HFFc6 (cell line): ENCODE measurements at places on chromosomes 6 and 20. TPM values are rescaled to one million over a fixed set of nuclear protein-coding genes. Genes with fewer than 3 reads are reported as not detected.
A peak's percentile ranks its signal among the peaks of the same experiment; 100 is the strongest.

Gene IMPG1
- total RNA-seq: not detected in 3 replicates

Gene ECI2
- total RNA-seq: 80.5 to 102 TPM (median 91.6 TPM) in 3 replicates

Gene OVOL2
- total RNA-seq: not detected in 3 replicates

Gene BRPF3
- total RNA-seq: 26.5 to 28.1 TPM (median 27.3 TPM) in 3 replicates

Gene NHLRC1
- 1.3 to 1.5 TPM (median 1.5 TPM) in 3 replicates for total RNA-seq

Gene GPSM3
- total RNA-seq: 4.2 to 10.1 TPM (median 4.6 TPM) in 3 replicates

Gene XKR7
- total RNA-seq: not detected in 3 replicates

Gene OR2B3
- total RNA-seq: not detected in 3 replicates

Gene CD83
- total RNA-seq: 0.79 to 1.8 TPM (median 1.8 TPM) in 3 replicates

DNA sequence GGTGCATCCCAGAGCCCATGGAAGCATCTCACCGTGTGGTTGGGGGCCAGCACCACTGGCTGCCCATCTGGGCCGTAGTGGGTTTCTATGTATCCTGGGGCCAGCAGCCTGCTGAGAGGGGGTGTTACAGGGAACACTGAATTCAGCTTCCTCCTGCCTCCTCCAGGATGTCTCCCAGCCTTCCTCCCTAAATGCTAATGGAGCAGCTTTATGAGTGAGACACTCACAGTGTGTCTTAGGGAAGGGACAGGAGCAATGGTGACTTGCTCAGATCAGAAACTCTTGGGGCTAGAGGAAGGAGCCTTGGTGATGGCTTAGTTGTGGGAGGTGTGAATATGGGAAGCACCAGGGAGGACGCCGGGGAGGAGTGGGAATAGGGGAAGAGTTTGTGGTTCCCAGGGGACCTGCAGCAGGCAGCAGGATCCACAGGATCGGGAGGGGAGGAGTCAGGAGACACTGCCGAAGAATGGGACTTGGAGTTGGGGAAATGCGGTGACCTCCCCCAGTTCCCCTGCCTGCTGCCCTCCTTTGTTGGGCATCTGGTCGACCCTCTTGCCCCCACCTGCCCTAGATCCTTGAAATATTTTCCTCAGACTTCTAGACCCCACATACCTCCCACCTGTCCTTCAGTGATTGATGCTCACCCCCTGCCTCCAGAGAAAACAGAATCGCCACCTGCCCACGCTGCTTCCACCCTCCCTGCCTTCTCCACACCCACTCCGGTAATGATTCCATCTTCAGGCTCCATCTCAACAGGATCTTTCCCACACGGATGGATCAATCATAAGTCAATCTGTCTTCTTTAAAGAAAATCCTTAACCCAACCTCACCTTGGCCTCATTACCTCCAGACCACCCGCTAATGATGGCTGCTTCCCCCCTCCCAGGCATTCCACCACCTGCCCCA is 6.6 kb downstream of the ADAM33 start:
- no peak for DNase-seq

GRCh38 chr6:165052561-165053480 is 256.6 kb downstream of the C6orf118 start:
- DNase-seq: no peak

- DNase-seq: peak; percentile 6
Observed at GRCh38 chr6:47106721-47107197, 64.6 kb upstream of the ADGRF1 start.

- no peak for DNase-seq
Observed at GRCh38 chr6:82507112-82507511, 143.5 kb downstream of the TPBG start.

GRCh38 chr20:46206992-46207549 is 89.0 kb downstream of the CD40 start:
- DNase-seq: no peak

DNA sequence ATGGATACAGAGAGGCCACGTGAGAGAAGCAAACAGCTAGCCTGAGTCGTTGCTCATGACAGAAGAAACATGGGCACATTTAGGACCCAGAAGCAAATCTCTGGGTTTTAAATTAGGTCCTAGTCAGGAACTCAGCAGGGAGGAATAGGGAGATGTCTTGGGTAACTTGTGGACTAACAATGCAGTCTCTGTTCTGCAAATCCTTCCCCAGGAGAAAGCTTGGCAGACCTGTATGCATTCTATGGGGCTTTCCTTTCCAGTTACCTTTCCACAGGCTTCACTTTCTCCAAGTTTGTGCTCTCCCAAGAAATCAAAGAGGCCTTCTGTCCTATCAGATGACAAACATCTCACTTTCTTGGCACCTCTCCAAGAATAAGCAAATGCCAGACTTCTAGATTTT is 47.2 kb upstream of the PLCB4 start:
- no peak for DNase-seq

DNA sequence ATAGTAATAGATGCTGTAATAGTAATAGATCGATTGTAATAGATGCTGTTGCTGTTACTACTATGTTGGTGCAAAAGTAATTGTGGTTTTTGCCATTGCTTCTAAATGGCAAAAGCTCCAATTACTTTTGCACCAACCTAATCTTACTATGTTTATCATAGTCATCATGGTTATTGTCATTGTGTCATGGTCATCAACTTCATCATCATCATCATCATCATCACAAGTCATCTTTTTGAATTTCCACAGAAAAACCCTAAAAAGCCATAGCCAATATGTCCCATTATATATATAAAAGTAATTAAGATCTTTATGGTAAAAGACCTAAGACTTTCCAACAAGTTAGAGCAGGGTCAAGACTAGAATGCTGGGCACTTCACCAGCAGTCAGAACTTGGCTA is 435.1 kb upstream of the MARCKS start:
- DNase-seq: no peak

- peak; percentile 61 for DNase-seq
Observed at GRCh38 chr6:81753711-81754577, 1.5 kb upstream of the TENT5A start.

DNA sequence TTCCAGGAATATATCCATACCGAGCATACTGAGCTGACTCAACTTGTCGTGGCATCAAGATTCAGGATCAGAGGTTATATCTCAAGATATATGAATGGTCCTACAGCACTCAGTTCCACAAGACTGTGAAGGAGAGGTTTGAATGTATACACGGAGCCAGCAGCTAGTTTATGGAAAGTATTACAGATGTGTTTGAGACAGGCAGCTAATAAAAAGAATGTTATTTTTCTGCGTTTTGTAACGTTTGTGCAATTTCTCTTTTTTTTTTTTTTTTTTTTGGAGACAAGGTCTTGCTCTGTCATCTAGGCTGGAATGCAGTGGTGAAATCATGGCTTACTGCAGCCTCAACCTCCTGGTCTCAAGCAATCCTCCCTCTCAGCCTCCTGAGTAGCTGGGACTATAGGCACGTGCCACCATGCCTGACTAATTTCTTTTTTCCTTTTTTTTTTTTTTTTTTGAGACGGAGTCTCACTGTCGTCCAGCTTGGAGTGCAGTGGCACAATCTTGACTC is 3.4 kb upstream of the FAM110A start:
- peak; percentile 48 for DNase-seq

DNA sequence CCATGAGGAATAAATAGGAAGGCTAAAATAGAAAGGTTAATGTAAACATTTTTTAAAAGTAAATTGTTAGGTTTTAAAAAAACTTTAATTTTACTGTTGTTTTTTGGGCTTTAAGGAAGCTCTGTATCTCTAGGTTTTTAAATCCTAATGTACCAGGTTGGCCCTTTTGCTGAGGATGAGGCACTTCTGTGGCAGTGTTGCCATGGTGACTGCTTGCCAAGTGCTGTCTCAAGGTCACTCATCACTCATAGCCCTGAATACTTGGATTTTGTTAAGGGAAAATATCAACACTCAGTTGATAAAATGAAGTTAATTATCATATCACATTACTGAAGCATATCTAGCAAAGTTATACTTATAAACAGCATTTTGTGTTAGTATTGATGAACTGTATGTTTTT is 50.2 kb downstream of the NCOA3 start:
- DNase-seq: no peak

DNA sequence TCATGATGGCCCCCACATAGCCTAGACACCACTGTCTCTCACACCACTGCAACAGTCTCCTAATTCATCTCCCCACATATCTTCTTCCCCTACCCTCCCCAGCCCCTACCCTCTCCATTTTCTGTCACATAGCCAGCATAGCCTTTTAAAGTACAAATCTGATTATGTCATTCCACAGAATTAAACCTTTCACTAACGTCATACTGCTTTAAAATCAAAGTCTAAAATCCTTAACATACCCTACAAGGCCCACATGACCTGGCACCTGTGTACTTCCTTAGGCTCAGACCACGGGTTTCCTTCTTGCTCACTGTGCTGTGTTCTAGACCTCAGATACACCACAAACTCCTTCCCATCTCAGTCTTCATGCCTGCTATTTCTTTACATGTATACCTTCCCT is 5.9 kb downstream of the OSTM1 start:
- no peak for DNase-seq

DNA sequence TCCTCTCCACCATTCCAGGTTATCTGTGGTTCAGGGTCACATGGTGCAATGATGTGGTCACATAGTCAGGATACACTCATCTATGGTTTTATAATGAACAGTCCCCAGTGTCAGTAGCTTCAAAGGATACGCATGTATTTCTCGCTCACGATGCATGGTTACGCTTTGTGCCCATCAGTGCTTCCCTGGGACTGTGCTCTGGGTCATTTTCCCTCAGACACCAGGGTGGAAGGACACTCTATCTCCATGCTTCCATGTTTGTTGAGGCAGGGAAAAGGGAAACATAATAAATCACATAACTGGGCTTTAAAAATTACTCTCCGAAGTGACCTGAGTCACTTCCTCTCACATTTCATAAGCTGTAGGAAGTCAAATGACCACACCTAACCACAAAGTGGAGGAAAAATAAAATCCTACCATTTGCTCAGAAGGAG is 394.8 kb upstream of the NOX3 start:
- DNase-seq: peak; percentile 6
